ENCODE measurements at places on chromosomes 16 and 17.

DNA sequence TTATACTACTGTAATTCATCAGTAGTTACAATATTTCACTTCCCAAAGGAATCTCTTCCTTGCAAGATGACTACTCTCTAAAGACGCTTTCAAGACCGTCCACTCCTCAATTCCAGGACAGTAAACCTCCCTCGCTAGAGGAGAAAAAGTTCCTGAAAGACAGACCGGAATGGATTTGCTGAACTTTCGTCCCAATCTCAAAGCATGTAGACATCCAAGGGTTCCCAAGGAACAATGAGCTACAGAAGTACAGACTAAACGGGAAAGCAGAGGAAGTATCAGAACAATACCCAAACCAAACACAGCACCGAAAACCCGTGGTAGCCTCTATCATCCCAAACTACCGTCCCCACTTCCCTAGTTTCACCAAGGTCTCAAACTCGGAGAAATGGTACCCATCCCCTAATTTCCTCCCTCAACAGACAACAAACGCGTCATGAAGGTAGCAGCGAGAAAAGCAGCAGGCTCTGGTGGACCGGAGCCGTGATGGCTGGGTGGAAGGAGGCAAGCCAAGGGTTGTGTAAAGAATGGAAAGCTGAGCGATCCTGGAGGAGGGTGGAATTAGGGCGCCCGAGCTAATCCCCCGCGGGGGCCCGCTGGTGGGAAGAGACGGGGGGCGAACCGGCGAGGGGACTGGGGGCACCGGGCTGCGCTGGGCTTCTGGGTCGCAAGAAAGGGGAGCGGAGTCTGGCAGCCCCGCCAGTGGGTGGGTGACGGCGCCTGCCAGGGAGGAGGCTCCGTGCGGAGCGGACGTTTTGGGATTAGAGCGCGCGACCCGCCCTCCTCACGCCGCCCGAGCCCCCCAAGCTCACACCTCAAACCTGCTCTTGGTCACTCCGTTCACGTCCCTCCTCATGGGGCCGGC is 647 bp downstream of the FBXL20 start:
- DNase-seq: no peak

- DNase-seq: no peak
Observed at GRCh38 chr17:30274887-30275286, 16.9 kb downstream of the BLMH start.

DNA sequence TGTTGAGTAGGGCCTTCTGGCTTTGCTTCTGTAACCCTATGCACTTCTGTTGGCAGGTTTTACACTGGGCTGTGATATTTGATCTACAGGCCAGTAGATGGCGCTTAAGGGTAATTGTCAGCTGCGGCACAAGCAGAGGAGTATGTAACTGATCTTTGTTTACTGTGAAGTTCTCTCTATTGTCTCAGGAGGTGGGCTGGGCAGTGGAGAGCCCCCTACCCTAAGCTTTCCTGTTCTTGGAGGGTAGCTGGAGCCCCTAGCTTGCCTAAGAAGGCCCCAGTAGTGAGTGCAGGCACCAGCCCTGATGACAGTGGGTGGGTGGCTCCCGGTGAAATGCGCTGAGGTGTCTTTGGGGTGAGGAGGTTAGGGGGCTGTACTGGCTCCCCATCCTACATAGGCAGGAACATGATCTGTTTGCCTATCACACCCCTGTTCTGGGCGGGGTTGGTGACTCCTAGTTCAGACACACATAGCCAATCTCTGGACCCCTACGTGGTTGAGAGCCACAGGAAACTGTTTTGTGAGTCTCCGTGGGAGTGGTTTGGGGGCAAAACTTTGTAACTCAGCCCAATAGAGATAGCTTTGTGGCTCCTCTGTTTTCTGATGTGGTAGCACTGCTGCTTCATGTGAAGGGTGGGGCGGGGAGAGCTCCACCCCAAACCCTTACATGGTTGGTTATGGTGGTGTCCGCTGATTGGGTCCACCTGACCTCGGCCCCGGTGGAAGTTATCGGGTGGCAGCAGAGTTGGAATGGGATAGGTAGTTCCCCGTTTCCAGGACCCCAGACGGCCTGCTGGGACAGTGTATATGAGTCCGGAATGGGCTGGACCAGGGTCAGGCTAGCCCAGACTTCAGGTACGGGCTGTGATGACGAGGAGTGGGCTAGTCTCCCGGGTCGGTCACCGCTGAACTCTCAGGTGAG is 60.4 kb downstream of the SLFN11 start:
- peak; percentile 31 for DNase-seq

DNA sequence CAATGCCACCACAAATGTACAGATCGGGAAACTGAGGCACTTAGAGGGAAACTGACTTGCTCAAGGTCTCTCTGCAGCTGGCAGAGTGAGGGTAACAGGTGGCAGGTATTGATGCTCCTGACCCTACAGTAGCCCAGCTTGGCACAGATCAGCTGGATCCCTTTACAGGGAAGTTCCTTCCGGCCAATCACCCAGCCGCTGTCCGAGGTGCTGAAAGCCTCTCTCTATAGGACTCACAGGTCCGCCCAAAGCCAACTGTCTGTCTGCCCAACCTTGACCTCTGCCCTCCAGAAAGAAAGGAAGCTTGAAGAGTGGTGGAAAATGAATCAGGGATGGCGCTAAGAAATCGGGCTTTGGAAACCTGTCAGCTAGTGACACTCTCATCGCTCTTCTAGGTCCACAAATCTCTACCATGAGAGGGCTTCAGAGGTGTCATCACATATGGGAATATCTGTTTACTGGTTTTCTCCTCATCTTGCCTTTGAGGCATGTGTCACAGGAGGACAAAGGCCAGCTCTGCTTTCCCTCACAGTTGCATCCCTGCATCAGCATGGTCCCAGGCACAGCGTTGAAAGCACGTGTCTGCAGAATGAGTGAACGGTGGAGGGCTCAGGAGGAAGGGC is 246.2 kb downstream of the KATNIP start:
- DNase-seq: peak; percentile 36

DNA sequence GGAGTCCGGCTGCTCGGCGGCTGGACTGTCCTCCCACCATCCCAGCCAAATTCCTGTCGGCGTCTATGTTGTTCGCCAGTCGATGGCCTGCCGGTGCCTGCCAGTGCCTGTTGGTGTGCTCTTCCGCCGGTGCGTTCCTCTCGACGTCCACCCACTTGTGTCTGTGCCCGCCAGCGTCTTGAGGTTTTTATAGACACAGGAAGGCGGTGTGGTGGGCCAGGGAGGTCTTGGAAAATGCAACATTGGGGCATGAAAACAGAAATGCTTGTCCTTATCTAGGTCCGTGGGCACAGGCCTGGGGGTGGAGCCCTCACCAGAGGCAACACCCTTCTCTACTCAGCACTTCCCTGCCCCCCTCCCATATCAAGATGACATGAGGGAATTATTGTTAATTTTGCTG is 167.8 kb downstream of the IRF8 start:
- DNase-seq: no peak

DNA sequence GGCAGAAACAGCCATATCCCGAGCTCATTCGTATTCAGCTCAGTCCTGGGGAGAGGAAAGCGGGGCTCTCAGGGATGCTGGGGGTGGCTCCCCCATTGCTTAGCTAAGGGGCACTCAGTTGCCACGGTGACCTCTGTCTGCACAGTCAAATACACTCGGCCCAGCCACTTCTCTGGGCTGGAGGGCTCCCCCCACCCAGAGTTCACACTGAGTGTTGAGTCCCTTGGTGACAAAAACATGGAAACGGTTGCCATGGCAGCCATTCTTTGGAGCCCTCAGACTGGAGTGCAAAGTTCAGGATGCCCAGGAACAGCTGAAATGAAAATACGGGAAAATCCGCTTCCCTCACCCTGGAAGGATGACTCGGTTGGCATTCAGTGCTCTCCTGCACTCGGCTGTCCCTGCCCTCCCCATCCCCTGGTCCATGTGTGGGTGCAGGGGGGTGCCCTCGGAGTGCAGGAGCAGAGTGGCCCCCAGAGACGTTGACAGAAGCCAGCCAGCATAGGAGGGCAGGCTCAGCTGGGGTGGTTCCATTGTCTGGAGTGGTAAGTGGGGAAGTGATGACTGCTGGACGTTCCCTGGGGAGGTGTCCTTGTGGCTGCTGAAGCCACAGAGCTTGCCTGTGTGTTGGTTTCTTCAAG is 216.5 kb downstream of the NTN1 start:
- DNase-seq: no peak

DNA sequence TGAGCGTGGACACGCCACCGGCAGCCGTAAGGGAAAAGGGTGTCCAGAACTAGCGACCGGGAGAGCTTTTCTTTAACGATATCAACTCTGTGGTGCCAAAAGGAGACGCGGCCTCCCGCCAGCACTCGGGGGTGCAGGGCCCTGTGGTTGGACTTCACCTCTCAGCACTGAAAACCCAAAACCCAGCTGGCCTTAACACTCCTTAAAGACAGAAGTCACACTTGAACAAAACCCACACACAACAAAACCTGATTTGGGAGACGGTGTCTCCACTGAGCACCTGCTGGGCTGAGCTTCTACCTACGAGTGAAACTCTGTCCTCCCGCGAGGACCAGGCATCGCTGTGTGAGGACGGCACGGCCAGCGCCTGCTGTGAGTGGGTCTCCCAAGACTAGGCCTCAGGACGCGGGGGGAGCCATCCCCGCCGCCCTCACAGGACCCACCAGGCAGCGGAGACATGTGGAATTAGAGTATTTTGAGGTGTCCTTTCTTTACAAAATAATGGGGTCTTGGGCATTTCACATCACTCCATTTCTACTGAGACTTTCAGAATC is 46.7 kb downstream of the WDR45B start:
- no peak for DNase-seq

- no peak for DNase-seq
Observed at GRCh38 chr16:70746708-70747424, 54.1 kb downstream of the VAC14 start.

DNA sequence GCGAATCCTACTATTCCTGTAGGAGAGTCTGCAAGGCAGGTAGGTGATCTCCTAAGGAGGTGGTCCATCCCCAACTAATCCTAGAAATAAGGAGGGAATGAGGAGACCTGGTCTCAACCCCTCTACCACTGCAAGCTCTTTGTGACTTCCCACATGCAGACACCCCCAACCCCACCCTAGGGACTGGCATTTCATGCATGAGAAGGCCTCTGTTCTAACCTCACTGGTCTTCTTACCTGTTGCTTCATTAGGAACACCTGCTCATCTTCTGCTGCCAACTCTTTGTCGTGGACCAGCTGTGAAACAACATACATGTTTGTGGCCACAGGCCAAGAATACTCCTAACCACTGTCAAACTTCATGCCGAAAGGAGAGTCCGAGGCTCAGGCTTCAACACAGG is 22.6 kb downstream of the DYNC1LI2 start:
- DNase-seq: no peak

- DNase-seq: no peak
Observed at GRCh38 chr16:57604177-57604576, 24.3 kb upstream of the ADGRG1 start.

DNA sequence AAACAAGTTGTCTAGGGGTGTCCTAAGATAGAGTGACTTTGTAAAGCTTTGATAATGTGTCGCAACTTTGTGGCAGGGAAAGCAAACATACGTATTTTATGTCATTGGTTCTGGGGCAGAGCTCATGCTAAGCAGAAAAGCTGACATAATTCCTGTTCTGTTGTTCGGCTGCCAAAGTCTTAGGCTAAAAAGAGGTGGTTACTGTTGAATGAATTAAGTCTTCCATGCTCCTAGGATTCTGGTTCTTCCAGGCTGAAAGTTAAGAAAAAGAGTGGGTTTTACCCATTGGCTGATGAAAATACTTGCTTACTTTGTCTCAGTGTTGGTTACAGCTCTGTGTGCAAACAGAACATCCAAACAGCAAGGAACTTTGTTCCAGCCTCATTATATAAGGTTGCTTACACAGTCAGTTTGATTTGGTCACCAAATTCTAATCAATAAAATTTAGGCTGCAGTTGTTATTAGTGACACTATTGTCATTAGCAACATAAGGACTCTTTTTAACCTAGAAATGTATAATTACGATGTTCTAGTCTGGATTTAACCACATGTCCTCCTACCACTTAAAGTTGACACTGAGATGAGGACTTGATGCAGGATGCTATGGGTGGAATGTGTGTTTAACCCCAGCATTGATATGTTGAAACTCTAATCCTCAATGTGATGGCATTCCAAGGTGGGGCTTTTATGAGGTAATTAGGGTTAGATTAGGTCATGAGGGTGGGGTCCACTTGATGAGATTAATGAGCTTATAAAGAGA is 114.0 kb upstream of the GOT2 start:
- DNase-seq: no peak

GRCh38 chr16:24544640-24545039 is 5.3 kb downstream of the RBBP6 start:
- no peak for DNase-seq

DNA sequence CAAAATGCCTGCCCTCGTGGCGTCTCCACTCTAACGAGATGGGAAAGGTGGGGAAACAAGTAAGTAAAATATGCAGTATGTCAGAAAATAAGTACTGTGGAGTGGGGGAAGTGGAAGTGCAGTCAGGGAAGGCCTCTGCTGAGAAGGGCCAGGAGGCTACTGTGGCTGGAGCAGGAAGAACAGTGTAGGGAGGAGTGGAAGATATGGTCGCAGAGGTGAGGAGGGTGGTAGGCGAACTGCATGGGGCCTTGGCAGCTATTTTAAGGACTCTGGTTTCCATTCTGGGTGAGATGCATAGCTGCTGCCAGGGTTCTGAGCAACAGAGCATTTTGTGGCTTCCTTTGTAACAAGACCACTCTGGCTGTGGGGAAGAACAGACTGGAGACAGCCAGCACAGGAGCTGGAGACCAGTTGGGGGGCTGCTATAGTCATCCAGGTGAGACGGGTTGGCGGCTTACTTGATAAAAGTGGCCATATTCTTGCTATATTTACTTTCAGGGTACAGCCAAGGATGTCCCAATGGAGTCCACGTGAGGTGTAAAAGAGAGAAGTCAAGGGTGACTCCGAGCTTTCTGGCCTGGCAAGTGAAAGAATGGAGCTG is 42.6 kb downstream of the CYTH1 start:
- DNase-seq: no peak

DNA sequence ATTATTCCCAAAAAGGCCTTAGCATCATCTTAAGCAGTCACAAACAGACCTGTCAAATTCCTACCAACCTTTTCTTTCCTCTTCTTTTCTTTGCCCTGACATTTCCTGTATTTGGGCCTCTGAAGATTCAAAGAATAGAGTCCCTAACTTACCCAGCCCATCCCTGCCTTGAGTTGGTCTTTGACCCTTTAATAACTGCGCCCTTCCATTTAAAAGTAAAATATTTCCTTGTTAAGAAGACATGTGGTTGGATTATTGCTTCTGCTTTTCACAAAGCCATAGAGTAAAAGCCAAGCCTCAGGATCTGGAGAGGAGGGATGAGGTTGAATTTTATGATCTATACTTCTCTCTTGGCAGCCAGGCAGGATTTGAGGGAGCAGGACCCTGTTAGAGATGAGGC is 13.2 kb upstream of the CCL23 start:
- DNase-seq: no peak

GRCh38 chr16:75198135-75198600 is 8.8 kb downstream of the CTRB2 start:
- no peak for DNase-seq

GRCh38 chr16:2372684-2373083 is 32.2 kb upstream of the ABCA3 start:
- no peak for DNase-seq
